ENCODE measurements at places on chromosomes 6 and 20. TPM values are rescaled to one million over a fixed set of nuclear protein-coding genes. Genes with fewer than 3 reads are reported as not detected.

The TMEM217 gene
- not detected for total RNA-seq

The DEFB124 gene
- total RNA-seq, result not detected

The MAS1L gene
- total RNA-seq, result not detected

The MOXD1 gene
- total RNA-seq, result 2.9 TPM

The DPPA5 gene
- total RNA-seq, result not detected

GRCh38 chr6:127263481-127263880 lies 3.2 kb upstream of the RNF146 start:
- H3K4me3 ChIP-seq, result no peak overlapping the region
- no peaks in the 10 kb centered on the region for H3K4me1 ChIP-seq
- H3K27me3 ChIP-seq, result no peaks in the 10 kb centered on the region
- no peak overlapping the region for H3K27ac ChIP-seq
- no peak for DNase-seq
- H3K36me3 ChIP-seq, result no peaks in the 10 kb centered on the region

DNA sequence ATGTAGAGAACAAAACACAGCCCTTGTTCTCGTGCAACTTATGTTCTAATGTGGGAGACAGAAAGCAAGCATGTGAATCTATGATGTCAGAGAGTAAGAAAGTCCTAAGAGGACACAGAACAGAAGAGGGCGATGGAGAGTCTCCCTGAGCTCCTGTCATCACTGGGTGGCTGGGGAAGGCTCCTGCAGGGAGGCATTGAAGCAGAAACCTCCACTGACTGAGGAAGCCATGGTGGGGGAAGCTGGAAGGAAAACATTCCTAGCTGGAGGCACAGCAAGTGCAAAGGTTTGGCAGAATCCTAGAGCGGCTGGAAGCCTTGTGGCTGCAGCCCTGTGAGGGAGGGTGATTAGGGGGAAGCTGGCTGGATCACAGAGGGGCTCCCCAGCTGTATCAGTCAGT lies 248.0 kb downstream of the CDH26 start:
- H3K36me3 ChIP-seq, result no peaks in the 10 kb centered on the region
- no peak overlapping the region for H3K4me3 ChIP-seq
- no peak for DNase-seq
- H3K4me1 ChIP-seq, result no peaks in the 10 kb centered on the region
- no peak overlapping the region for H3K27ac ChIP-seq
- H3K27me3 ChIP-seq, result no peaks in the 10 kb centered on the region

GRCh38 chr6:33390767-33391277 lies 801 bp upstream of the KIFC1 start:
- peak overlapping the region; percentile 57 for H3K4me3 ChIP-seq
- peak overlapping the region; percentile 96 for H3K27ac ChIP-seq
- H3K27me3 ChIP-seq, result no peaks in the 10 kb centered on the region
- H3K4me1 ChIP-seq, result peaks cover 4% of the 10 kb centered on the region
- no peak for DNase-seq

DNA sequence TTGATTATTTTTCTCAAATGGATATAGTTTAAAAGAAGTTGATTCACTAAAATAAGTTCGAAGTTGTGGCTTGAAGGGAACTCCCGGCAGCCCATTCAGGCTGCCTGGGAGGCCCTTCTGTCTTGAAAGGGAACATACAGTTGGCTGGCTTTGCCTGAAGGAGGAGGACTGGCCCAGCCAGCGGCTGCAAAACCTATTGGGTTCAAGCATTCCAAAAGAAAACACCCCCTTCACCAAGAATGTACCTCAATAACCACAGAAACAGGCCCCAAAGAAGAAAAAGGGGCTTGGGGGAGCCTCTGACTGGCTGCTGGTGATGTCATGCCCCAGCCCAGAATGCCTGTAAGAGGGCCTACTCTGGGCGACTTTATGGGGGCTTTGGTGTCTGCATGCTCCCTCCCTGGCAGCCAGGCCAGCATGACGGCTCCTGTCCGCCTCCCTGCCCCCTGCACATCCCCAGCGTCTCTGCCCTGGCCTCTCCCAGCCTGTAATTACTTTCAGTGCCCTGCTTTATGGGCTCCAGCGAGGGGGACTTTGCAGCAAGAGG lies 36.5 kb downstream of the MAFB start:
- peaks cover 11% of the 10 kb centered on the region for H3K4me1 ChIP-seq
- H3K27ac ChIP-seq, result no peak overlapping the region
- DNase-seq, result no peak
- no peaks in the 10 kb centered on the region for H3K36me3 ChIP-seq
- H3K4me3 ChIP-seq, result no peak overlapping the region
- H3K27me3 ChIP-seq, result no peaks in the 10 kb centered on the region

- H3K27me3 ChIP-seq, result no peaks in the 10 kb centered on the region
- no peaks in the 10 kb centered on the region for H3K36me3 ChIP-seq
- H3K4me1 ChIP-seq, result no peaks in the 10 kb centered on the region
- H3K27ac ChIP-seq, result peak overlapping the region; percentile 75
- no peak for DNase-seq
- H3K4me3 ChIP-seq, result peak overlapping the region; percentile 79
These were observed 612 bp upstream of the AGPAT4 start for GRCh38 chr6:161274488-161274858.

DNA sequence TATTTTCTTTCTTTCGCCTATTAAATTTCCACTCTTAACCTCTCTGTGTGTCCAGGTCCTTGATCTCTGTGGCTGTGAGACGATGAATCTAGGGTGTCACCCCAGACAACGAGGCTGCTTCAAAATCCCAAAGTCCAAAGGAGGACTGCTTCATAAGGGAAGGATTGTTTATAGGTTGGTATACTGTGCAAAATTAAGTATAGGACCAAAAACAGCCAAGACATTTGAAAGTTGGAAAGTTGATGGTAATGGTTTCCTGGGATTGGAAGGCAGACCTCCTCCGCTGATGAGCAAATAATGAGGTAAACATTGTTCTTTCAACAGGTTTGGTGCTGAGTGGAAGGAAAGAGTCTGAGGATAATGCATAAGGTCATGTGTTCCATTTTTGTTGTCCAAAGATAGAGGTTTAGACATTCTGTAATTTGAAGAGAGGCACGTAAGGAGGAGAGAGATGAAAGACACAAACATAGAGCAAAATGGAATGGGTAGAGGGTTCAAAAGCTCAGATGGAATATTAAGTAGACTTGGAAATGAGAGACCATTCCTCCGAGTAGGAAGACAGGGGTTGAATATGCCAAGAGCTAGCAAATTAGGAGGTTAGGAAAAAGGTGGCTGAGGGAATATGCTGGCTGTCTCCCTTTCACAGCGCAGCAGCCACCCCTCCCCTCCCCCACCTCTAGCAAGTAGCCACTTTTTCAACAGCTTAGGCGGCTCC lies 24.8 kb downstream of the ZNF311 start:
- H3K27me3 ChIP-seq, result no peaks in the 10 kb centered on the region
- no peaks in the 10 kb centered on the region for H3K36me3 ChIP-seq
- H3K4me3 ChIP-seq, result peak overlapping the region; percentile 70
- H3K27ac ChIP-seq, result peak overlapping the region; percentile 83
- no peaks in the 10 kb centered on the region for H3K4me1 ChIP-seq
- no peak for DNase-seq

- no peaks in the 10 kb centered on the region for H3K27me3 ChIP-seq
- no peaks in the 10 kb centered on the region for H3K36me3 ChIP-seq
- DNase-seq, result no peak
- H3K4me1 ChIP-seq, result no peaks in the 10 kb centered on the region
- peak overlapping the region; percentile 3 for H3K27ac ChIP-seq
- H3K4me3 ChIP-seq, result no peak overlapping the region
These were observed 78.2 kb upstream of the TBX18 start for GRCh38 chr6:84842525-84843166.

DNA sequence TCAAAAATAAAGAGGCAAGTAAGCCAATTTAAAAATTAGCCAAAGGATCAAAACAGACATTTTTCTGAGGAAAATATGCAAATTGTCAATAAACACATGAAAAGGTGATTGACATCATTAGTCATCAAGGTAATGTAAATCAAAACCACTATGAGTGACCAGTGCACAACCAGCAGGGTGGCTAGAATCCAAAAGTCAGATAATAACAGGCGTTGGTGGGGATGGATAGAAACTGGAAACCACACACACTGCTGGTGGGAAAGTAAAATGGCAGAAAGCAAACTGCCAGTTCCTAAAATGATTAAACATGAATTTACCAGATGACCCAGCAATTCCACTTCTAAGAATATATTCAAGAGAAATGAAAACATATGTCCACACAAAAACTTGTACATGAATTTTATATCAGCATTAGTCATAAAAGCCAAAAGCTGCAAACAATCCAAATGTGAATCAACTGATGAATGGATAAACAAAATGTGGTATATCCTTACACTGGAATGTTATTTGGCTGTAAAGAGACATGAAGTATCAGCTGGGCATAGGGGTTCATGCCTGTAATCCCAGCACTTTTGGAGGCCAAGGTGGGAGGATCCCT lies 74.8 kb upstream of the MBOAT1 start:
- H3K36me3 ChIP-seq, result no peaks in the 10 kb centered on the region
- no peaks in the 10 kb centered on the region for H3K4me1 ChIP-seq
- no peak for DNase-seq
- H3K27me3 ChIP-seq, result no peaks in the 10 kb centered on the region
- H3K27ac ChIP-seq, result no peak overlapping the region
- H3K4me3 ChIP-seq, result no peak overlapping the region

DNA sequence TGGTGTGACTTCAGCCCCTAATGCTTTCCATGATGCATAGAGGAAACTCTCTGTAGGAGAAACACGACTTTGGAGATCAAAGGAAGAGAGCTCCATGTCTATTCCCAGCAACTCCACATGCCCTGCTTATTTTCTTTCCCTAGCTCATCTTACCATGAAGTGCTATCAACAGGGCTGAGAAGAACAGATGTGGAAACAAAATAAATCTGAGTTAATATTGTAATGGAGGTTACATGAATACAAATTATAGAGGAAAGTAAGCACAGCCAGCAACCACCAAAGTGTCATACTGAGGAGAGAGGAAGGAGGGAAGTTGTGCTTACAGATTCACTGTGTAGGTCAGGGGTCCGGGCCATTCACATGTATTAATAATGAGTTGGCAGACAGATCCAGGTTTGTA lies 157.5 kb downstream of the RFPL4B start:
- H3K4me1 ChIP-seq, result no peaks in the 10 kb centered on the region
- H3K36me3 ChIP-seq, result no peaks in the 10 kb centered on the region
- no peak for DNase-seq
- H3K4me3 ChIP-seq, result no peak overlapping the region
- H3K27me3 ChIP-seq, result no peaks in the 10 kb centered on the region
- H3K27ac ChIP-seq, result no peak overlapping the region

Data from breast epithelium (tissue), 4 donors.